Activated T-helper 1 cell treated with anti-CD3 and anti-CD28 coated beads, Interleukin-2, amount 50 U/mL, for 16 hours (primary cell): ENCODE measurements at places on chromosomes 13 and 19.

- no peak for DNase-seq
These were observed 9.7 kb upstream of the LENG8 start for GRCh38 chr19:54439174-54439851.

GRCh38 chr19:11033251-11033650, 56.0 kb upstream of the LDLR start:
- DNase-seq = no peak

DNA sequence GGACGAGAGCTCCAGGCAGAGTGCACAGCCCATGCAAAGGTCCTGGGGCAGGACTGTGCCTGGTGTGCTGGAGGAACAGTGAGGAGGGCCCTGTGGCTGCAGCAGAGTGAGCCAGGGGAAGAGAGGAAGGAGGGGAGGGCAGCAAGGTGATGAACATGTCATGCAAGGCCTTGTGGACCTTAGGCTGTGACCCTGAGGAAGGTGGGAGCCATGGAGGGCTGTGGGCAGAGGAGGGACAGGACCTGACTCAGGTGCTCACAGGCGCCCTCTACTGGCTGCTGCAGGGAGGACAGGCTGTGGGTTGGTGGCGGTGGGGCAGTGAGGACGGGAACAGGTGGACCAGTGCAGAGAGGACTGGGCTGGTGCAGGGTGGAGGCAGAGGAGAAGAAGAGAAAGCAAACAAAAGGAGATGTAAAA, 170.3 kb downstream of the PTPRS start:
- peak; percentile 21 for DNase-seq

- no peak for DNase-seq
These were observed 93.5 kb downstream of the DACH1 start for GRCh38 chr13:71773531-71773930.

DNA sequence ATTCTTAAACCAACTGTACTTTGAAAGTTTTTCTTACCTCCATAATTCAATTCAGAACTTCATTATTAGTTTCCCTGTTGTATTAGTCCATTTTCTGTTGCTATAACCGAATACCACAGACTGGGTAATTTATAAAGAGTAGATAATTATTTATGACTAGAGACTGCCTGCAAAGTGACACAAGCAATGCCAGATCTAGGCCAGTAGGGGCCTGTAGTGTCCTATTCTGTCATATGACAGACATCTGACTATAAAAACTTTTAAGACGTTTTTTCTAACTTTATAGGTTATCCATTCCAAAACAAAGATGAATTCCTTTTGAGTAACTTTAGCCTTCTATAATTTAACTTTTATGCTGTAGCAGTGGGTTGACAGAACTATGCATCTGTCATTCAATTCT, 2783.8 kb downstream of the PCDH9 start:
- no peak for DNase-seq

GRCh38 chr13:31739226-31739625, at the start of gene RXFP2:
Gene RXFP2 (plus strand): TSS chr13:31739526. CDS start chr13:31739613, 87 bp downstream.
- no peak for DNase-seq

GRCh38 chr13:34967851-34968562, 25.9 kb downstream of the NBEA start:
- no peak for DNase-seq

- peak; percentile 36 for DNase-seq
These were observed 593 bp downstream of the ATP8B3 start for GRCh38 chr19:1811472-1811894.

DNA sequence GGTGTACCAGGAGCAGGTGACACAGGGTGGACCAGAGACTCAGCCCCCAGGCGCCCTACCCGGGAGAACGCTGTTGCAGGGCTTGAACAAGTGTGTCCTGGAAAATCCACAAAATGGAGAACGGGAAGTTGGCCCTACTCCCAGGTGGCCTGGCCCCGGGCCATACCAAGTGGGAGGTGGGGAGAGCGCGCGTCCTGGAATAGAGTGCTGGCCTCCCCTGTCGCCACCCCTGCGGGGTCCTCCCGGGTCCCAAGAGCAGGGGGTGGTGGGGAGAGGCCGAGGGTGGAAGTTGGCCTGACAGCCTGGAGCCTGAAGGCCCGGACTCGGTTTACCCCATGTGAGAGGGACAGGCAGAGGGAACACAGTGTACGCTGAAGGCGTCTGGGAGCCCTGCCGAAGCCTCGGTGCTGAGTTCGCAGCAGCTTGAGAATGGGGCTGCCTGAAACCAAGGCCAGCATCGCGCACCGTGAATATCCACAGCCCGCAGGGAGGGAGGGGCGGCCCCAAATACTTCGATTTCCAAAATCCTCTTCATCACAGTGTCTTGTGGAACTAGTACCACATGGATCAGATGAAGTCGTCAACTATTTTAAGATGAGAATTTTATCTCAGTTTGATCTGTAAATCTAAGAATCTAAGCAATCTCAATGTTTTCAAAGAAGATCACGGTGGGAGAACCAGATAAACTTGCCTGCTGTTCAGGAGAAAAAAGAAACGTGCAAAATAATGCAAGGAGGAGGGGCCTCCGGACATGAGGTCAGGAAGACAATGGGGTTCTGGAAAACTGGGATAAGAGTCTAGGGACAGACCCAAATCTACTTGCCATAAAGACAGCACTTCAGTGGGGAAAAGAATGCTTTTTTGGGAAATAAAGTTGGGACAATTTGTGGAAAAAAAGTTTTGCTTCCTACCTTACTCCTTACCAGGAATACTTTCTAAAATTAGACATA, 10.4 kb upstream of the KLF16 start:
- no peak for DNase-seq

DNA sequence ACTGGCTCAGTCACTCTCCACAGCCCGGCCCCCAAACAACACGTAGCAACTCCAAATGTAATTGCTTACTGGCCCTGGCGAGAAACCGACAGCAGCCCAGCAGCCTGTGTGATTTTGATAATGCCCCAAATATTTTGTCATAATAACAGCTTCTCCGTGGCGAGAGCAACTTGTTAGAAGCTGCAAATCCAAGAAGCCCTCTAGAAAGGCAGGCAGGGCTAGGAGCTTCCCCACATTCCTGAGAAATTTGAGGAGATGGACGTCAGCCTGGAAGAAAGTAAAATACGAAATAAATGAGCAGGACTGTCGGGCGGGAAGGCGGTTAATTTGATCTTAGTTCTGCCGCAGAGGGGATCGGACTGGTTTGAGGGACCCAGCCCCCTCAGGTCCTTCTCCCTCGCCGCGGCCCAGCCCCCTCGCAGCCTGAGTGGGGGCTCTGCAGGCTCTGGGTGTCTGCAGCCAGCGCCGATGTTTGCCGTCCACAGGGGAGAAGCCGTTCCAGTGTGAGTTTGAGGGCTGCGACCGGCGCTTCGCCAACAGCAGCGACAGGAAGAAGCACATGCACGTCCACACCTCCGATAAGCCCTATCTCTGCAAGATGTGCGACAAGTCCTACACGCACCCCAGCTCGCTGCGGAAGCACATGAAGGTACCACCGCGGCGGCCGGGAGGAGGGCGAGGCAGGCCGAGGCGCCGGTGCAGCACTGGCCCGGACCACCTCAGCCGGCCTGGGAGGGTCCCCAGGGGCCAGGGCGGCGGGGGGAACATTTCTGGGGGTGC, 3.1 kb downstream of the ZIC2 start:
- DNase-seq = no peak

- no peak for DNase-seq
These were observed 167.4 kb upstream of the STARD13 start for GRCh38 chr13:33452873-33453517.

DNA sequence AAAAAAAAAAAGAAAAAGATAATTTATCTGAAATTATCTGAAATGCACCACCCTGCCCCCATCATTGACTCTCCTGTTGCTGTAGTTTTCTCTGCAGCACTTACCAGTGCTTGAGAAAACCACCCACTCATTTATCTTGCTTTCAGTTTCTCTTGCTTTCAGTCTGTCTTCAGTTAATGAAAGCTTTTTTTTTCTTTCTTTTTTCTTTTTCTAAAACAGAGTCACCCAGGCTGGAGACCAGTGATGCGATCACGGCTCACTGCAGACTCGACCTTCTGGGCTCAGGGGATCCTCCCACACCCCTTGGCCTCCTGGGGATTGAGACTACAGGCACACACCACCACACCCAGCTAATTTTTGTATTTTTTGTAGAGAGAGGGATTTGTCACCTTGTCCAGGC, 4.3 kb upstream of the ACP5 start:
- no peak for DNase-seq

GRCh38 chr19:14540741-14541525, 11.5 kb downstream of the TECR start:
- no peak for DNase-seq
